ENCODE measurements at places on chromosomes 5 and 9. TPM values are rescaled to one million over a fixed set of nuclear protein-coding genes. Genes with fewer than 3 reads are reported as not detected.

FBP2 gene
- total RNA-seq = not detected

TXNDC8 gene
- not detected for total RNA-seq

HMMR gene
- 35.9 TPM for total RNA-seq

NRARP gene
- 28.1 TPM for total RNA-seq

DAP gene
- total RNA-seq = 35.0 TPM

SOWAHA gene
- total RNA-seq = not detected

AGXT2 gene
- not detected for total RNA-seq

BARHL1 gene
- not detected for total RNA-seq

MEIKIN gene
- not detected for total RNA-seq

NPR3 gene
- total RNA-seq = 0.13 TPM

SPATA31A3 gene
- not detected for total RNA-seq

PRUNE2 gene
- total RNA-seq = 4.9 TPM

UBE2QL1 gene
- total RNA-seq = not detected

C9orf153 gene
- total RNA-seq = not detected

C9orf152 gene
- total RNA-seq = not detected

WWC1 gene
- total RNA-seq = 0.31 TPM

SLC6A3 gene
- total RNA-seq = not detected

PPP2R2B gene
- total RNA-seq = not detected

PDCD1LG2 gene
- 7.0 TPM for total RNA-seq

GFI1B gene
- total RNA-seq = not detected

FOXD4L5 gene
- total RNA-seq = under 0.01 TPM

IL5 gene
- total RNA-seq = not detected

FOXD4 gene
- total RNA-seq = 0.25 TPM

FAM169A gene
- 4.3 TPM for total RNA-seq
